Central memory CD8-positive, alpha-beta T cell (primary cell): ENCODE measurements at places on chromosomes 16 and 17.
A peak's percentile ranks its signal among the peaks of the same experiment; 100 is the strongest.

DNA sequence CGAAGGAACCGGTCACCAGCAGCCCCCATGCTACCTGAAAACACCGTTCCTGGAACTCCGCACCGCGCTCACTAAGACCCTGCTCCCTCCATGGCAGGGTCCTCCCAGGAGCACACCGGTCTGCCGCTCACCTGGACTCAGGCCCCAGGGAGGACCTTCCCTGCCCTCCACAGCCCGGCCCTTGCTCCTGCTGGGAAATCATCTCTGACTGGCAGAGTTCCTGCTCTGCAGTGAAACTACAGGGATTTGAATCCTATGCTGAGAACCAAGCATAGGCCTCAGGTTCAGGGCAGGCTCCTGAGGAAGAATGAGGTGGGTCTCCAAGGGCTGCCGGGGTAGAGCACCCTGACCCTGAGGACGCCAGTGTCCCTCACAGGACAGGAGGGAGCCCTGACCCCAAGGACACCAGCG lies 88.5 kb downstream of the KCNJ12 start:
- peaks cover 14% of the 10 kb centered on the region for H3K27me3 ChIP-seq
- peaks cover 20% of the 10 kb centered on the region for H3K4me1 ChIP-seq
- DNase-seq, result no peak

DNA sequence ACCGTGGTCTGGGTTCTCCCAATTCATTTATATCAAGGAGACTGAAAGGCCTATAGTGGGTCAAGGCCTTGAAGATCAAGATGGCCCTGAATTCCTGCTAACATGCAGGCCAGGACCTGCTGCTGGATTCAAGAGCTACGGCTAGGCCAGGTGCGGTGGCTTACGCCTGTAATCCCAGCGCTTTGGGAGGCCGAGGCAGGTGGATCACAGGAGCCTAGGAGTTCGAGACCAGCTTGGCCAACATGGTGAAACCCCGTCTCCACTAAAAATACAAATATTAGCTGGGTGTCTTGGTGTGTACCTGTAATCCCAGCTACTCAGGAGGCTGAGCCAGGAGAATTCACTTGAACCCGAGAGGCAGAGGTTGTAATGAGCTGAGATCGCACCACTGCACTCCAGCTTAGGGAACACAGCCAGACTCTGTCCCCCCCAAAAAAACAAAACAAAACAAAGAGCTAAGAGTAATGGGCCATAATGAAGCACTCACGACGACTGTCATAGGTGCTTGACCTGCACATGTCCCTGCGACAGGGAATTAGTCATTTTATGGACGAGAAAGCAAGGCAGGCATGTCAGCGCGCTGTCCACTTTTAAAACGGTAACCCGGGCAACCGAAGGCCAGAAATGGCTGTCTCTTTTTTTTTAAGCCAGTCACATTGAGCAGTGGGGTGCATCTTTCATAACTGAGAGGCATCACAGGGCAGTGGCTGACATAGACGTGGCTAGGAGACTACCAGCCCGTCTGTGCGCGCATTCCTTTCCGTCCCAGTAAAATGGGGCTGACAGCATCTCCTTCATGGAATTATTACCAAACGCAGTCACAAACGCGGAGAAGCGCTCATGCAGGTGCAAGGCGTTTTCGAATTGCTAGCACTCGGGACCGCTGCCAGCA lies 1.0 kb upstream of the FBRS start:
- H3K4me1 ChIP-seq, result peaks cover 46% of the 10 kb centered on the region
- peak overlapping the region; percentile 98 for H3K27ac ChIP-seq
- H3K4me3 ChIP-seq, result peak overlapping the region; percentile 99

DNA sequence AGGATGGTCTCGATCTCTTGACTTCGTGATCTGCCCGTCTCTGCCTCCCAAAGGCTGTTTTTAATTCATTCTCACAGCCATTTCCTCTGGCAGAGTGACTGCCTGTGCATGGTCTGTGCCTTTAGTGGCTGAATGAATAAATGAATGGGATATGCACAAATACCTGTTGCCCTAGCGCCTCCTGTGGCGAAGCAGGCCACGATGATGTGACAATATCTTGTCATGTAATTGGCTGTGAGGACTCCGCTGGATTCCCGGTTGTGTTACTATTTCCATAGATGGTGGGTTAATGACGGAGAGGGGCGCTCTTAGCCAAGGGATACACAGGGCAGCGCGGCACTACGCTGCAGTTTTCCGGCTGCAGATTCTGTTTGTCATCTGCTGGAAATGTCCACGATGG lies 26.8 kb upstream of the ENDOV start:
- no peaks in the 10 kb centered on the region for H3K27me3 ChIP-seq
- peaks cover 95% of the 10 kb centered on the region for H3K36me3 ChIP-seq
- no peak overlapping the region for H3K4me3 ChIP-seq
- no peak for DNase-seq

GRCh38 chr17:12730931-12731521 lies 58.3 kb upstream of the ARHGAP44 start:
- no peak for DNase-seq
- no peak overlapping the region for H3K4me3 ChIP-seq
- H3K36me3 ChIP-seq, result no peaks in the 10 kb centered on the region
- peaks cover 10% of the 10 kb centered on the region for H3K27me3 ChIP-seq
- no peaks in the 10 kb centered on the region for H3K4me1 ChIP-seq

DNA sequence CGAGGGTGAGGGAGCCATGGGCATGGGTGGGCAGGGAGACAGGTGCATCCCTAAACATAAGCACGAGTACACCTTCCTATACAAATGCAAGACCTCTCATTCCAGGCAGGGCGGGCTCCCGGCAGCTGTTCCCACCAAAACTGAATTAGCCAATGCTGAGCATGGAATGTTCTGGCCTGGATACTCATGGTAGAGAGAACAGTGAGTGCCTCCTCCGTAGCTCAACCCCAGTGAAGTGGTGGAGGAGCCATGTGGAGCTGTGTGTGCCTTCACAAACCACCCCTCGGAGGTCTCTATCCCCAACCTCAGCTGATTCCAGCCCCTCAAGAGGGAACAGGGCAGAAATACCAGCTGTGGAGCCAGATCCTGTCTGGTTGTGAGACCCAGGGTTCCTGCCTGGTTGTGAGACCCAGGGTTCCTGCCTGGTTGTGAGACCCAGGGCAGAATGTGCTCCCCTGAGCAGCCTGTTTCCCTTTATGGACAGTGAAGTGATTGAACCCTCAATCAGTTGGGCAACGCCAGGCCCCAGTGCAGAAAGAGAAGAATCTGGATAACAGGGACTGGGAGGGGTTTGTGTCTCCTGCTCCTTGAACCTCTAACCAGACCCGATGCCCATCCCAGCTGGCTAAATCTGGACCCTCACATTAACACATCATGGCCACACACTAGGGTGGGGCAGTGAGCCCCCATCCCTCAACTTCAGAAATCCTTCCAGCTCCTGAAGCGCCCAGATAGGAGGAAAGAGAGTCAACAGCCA lies 2.4 kb upstream of the CDH16 start:
- peaks cover 44% of the 10 kb centered on the region for H3K27me3 ChIP-seq
- H3K4me1 ChIP-seq, result peaks cover 12% of the 10 kb centered on the region
- no peak overlapping the region for H3K4me3 ChIP-seq
- H3K36me3 ChIP-seq, result no peaks in the 10 kb centered on the region
- no peak overlapping the region for H3K27ac ChIP-seq

DNA sequence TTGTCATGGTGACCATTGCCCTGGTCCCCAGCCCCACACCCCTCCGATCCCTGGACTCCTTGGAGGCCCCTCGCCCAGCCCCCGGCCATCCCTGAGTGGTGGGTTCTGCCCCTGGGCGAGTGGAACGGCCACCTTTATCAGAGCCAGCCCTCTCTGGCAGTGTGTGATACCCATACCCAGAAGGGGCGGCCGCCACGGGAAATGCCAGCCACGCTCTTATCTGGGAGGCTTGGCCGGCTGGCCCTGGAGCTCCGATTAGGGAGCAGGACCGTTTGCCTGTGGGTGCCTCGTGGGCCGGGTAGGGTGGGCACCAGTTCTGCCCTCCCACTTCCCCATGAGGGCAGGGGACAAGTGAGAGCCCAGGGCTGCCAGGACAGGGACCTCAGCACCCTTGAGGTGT lies 58.3 kb upstream of the ZC3H18 start:
- H3K27ac ChIP-seq, result no peak overlapping the region
- H3K4me1 ChIP-seq, result no peaks in the 10 kb centered on the region
- DNase-seq, result no peak

DNA sequence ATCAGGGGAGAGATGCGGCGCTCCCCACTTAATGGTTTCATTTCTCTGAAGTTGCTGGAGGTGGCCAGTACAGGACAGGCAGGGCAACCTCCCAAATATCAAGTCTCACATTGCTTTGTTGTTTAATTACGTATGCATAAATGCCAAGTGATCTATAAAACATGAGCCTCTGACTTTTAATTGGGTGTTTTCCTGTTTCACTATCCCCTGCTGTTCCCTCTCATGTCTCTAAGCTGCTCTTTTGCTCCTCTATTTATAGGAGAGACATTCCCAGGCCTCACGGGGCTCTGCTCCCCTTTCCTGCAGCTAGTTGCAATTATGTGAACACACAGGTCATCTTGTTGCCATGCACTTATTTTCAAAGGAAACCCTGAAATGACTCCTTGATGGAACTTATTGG lies 1173.5 kb upstream of the GOT2 start:
- no peaks in the 10 kb centered on the region for H3K36me3 ChIP-seq
- no peaks in the 10 kb centered on the region for H3K27me3 ChIP-seq
- no peak overlapping the region for H3K27ac ChIP-seq
- DNase-seq, result no peak
- no peak overlapping the region for H3K4me3 ChIP-seq

DNA sequence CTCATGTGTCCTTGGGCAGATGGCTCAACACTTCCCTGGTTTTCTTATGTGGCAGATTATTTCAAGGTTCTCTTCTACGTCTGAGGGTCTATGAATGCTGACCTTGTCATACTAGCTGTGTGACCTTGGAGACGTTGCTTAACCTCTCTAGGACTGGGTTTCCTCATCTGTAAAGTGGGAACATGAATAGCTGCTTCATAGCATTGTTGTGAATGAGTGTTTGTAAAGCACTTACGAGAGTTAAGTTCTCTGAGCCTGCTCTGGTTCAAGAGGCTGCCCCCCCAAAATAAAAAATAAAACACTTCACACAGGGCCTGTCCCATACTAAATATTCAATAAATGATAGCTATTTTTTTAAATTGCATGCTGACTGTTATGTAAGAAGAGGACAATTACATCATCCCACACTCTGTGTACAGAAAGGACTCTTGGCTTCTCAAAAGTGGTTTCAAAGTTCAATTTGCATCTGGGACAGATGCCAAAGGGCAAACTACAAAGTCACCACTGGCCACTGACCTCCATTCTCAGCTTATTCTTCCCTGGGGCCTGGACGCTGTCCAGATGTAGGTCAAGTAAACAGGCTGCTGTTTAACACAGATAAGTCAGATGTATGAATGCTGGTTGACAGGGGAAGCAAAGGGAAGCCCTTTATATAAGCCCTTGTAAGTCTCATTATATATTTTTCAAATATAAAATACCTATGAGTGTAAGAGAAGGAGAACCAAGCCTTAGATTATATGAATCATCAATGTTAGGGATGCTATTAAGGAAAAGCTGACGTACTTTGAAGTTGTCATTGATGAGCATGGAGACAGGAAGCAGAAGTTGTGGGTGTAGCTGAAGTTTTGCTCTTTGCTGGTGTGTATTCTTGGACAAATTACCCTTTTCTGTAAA lies 15.4 kb upstream of the NDEL1 start:
- H3K27ac ChIP-seq, result no peak overlapping the region
- peaks cover 97% of the 10 kb centered on the region for H3K27me3 ChIP-seq

- no peak for DNase-seq
- no peak overlapping the region for H3K4me3 ChIP-seq
- no peaks in the 10 kb centered on the region for H3K36me3 ChIP-seq
- H3K27me3 ChIP-seq, result peaks cover 67% of the 10 kb centered on the region
- no peaks in the 10 kb centered on the region for H3K4me1 ChIP-seq
Observed at GRCh38 chr16:52546291-52547003, 496 bp downstream of the TOX3 start.

DNA sequence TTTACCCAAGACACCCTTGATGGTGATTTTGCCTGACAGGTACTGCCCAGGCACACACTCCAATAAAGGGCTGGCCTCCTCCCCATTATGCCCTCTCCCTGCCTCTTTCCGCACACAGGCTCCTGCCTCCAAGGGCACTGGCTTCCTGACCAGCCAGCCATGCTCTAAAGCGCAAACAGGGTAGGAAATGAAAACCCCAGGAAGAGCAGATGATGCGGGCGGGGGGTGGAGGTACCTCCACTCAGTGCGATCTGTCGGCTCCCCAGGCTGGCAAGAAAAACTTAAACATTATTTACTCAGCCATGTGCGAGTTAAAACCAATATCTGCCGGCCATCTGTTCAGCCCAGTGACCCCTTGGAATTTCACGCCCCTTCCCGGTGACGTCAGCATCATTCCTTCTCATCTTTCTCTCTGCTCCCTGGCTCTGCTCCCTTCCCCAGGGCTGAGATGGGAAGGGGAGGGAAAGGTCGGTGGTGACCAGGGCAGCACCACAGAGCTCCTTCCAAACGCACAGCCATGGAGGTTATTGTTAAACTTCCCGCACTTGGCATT lies 262.5 kb downstream of the CBLN1 start:
- H3K36me3 ChIP-seq, result no peaks in the 10 kb centered on the region
- no peak overlapping the region for H3K4me3 ChIP-seq
- H3K4me1 ChIP-seq, result no peaks in the 10 kb centered on the region
- no peak for DNase-seq
- H3K27ac ChIP-seq, result no peak overlapping the region

- peaks cover 29% of the 10 kb centered on the region for H3K27me3 ChIP-seq
- H3K4me1 ChIP-seq, result no peaks in the 10 kb centered on the region
- no peaks in the 10 kb centered on the region for H3K36me3 ChIP-seq
- H3K4me3 ChIP-seq, result no peak overlapping the region
- no peak overlapping the region for H3K27ac ChIP-seq
Observed at GRCh38 chr16:88306860-88307545, 75.8 kb upstream of the ZNF469 start.

DNA sequence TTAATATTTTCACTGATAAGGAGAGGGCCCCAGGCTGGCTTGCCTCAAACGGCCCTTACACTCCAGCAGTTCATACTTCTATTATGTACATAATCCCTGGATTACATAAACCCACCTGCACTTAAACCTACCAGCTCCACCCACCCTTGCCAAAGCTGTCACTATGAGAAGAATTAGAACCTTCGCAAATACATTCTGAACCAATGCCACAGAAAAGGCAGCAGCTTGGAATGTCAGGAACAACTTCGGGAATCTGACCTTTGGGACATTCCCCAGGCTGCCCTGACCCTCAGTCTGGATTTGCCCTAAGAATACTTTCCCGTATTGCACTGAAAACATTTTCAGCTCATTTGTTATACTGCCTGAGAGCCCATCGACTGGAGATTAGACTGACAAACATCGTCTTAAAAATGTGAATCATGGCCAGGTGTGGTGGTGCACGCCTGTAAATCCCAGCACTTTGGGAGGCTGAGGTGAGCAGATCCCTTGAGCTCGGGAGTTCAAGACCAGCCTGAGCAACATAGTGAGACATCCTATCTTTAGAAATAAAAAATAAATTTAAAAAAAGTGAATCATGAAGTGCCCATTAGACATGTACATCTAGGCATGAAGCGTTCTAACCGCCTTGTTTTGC lies 21.0 kb upstream of the SEC14L1 start:
- no peak for DNase-seq
- H3K27ac ChIP-seq, result no peak overlapping the region
- peaks cover 2% of the 10 kb centered on the region for H3K36me3 ChIP-seq
- H3K4me1 ChIP-seq, result no peaks in the 10 kb centered on the region
- no peaks in the 10 kb centered on the region for H3K27me3 ChIP-seq

GRCh38 chr17:29066606-29067005 lies 23.7 kb downstream of the PIPOX start:
- no peaks in the 10 kb centered on the region for H3K27me3 ChIP-seq
- no peak for DNase-seq
- no peak overlapping the region for H3K27ac ChIP-seq
- no peaks in the 10 kb centered on the region for H3K4me1 ChIP-seq
- no peak overlapping the region for H3K4me3 ChIP-seq
- H3K36me3 ChIP-seq, result peaks cover 6% of the 10 kb centered on the region
